Smooth muscle cell of bladder (primary cell): ENCODE measurements at places on chromosomes 5 and 9. TPM values are rescaled to one million over a fixed set of nuclear protein-coding genes. Genes with fewer than 3 reads are reported as not detected.

SPATA31D4 gene
- not detected in 2 replicates for total RNA-seq

CD74 gene
- total RNA-seq: 0.85 and 1.8 TPM in 2 replicates

IL4 gene
- total RNA-seq: not detected in 2 replicates

ISOC1 gene
- total RNA-seq: 15.5 and 17.8 TPM in 2 replicates

SHC3 gene
- total RNA-seq: 21.6 and 24.0 TPM in 2 replicates

SOX30 gene
- total RNA-seq: not detected in 2 replicates

FAM219A gene
- total RNA-seq: 3.7 and 6.9 TPM in 2 replicates

CARD9 gene
- total RNA-seq: 2.2 and 3.0 TPM in 2 replicates

NR5A1 gene
- total RNA-seq: not detected in 2 replicates
